ENCODE measurements at places on chromosomes 12 and 14. TPM values are rescaled to one million over a fixed set of nuclear protein-coding genes. Genes with fewer than 3 reads are reported as not detected.

- no peak for DNase-seq
These were observed 1.5 kb upstream of the ZBTB42 start for GRCh38 chr14:104799244-104800014.

DNA sequence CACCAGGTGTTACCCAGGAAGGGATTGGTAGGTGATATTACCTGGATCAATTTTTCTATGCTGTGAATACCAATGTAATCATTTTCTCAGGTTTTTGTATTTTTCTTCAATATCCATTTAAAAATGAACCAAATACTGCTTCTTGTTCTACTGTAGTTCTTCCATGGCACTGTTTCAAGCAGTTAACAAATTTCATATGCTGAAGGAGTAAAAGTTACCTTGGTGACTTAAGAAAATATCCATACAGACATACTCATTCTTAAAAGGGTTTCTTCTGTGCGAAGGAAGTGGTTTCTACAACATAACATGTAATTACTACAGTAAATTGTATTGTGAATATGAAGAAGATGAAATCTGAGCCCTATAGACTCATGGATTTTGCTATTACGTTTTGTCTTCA lies 222.5 kb downstream of the TMEM117 start:
- no peak for DNase-seq

DNA sequence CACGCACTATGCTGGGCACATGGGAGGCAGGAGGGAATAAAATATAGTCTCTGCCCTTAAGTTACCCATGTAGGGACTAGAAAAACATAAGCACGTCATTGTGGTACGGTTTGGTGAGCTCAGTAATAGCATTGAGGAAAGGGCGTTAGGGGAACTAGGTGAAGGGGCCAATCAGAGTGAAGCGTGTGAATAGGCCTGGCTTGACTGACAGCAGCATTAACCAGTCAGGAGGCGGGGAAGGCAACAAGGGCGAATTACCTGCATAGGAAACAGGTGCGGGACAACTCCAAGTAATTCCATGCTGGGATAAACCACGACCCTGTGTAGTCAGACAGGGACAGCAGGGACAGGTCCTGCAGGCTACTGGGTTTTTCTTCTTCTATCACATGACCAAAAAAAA lies 107.7 kb downstream of the UNC79 start:
- DNase-seq = no peak

GRCh38 chr12:93582351-93582750 lies 9.9 kb downstream of the SOCS2 start:
- no peak for DNase-seq

The SSPN gene
- total RNA-seq = 56.4 TPM

The GUCY2C gene
- total RNA-seq = not detected
